Stimulated activated CD4-positive, alpha-beta T cell treated with anti-CD3 and anti-CD28 coated beads, Interleukin-1b, Interleukin-23, amount 100 ng/mL, for 4 hours (primary cell): ENCODE measurements at places on chromosomes 7 and 10.

DNA sequence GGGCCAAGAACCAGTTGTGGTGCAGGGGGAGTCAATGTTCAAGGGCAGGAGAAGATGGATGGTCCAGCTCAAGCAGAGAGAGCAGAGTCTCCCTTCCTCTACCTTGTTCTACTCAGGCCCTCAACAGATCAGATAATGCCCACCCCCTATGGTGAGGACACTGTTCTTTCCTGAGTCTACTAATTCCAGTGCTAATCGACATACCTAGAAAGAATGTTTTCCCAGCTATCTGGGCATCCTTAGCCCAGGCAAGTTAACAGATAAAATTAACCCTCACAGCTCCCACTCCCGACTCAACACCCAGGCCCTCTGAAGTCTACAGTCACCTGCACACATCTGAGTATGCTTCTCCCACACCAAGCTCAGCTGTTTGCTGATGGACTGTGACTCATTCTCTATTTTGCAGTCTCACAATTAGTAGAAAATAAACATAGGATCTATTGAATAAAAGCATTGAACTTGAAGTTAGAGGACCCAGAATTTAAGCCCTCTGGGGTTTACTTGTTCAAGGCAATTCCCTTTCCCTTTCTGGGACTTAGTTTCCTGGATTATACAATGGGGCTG, 17.1 kb downstream of the COL13A1 start:
- DNase-seq: no peak

DNA sequence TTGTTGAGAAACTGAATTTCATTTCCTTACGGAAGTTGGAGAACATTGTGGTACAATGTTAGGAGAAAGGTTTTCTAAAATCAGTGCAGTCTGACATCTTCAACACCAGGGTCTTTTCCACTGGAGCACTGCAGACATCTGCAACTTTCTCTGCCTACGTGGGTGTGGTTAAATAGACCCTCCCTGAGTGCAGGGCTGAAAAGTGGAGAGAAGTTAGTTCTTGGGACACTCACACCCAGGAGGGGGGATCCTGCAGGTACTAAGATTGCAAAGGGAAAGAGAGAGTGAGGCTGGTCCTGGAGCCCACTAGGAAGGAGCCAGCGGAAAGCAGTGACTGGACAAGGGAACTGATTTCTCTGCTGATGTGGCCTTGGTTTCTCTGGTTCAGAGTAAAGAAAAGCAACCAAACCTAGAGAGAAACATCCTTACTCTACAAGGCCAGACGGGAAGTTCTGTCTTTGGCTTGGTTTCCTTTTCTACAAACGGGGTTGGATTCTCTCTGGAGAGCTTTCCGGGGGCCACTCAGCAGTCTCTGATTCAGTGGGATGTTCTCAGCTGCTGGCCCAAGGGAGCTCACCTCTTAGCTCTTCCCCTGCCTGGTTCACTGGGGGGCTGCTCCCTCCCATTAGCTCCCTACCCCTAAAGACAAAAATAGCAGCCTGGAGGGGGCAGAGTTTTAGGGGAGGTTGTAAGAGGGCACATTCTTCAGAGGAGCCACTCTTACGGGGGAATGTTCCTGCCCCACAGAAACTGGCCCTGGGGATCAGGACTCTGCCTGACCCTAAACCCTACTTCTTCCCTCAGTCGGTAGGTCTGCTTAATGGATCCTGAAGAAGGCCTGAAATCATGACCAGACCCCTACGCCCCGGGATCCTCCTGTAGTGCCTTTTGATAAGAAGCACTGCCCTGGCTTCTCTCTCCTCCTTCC, 2.7 kb downstream of the UPP1 start:
- no peak for DNase-seq

- DNase-seq: no peak
These were observed 180.5 kb downstream of the CREB5 start for GRCh38 chr7:28592861-28593260.

DNA sequence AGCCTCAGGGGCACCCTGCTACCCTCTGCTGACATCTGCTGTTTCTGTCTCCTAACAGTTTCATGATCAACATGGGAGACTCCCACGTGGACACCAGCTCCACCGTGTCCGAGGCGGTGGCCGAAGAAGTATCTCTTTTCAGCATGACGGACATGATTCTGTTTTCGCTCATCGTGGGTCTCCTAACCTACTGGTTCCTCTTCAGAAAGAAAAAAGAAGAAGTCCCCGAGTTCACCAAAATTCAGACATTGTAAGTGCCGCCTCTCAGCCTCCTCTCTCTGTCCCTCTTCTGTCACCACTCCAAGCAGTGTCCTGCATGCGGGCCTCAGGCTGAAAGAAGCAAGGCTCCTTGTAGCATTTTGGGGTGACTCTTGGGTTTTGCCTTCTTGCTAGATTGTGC, 39.0 kb downstream of the POR start:
- no peak for DNase-seq

- DNase-seq: no peak
These were observed 402.8 kb downstream of the CDC14C start for GRCh38 chr7:49327155-49327554.

- DNase-seq: no peak
These were observed 26.9 kb downstream of the ADCY1 start for GRCh38 chr7:45601094-45601493.

GRCh38 chr7:101223528-101223927, 5.6 kb downstream of the ZNHIT1 start:
- DNase-seq: no peak
